ENCODE measurements at places on chromosomes 1 and 21. TPM values are rescaled to one million over a fixed set of nuclear protein-coding genes. Genes with fewer than 3 reads are reported as not detected.
A peak's percentile ranks its signal among the peaks of the same experiment; 100 is the strongest.

KCND3 gene
- 2.5 TPM for polyA plus RNA-seq

- no peak for DNase-seq
Observed at GRCh38 chr1:243793298-243793697, 56.7 kb downstream of the AKT3 start.

GRCh38 chr1:241964550-241965282 lies 7.1 kb downstream of the BECN2 start:
- DNase-seq, result no peak

DNA sequence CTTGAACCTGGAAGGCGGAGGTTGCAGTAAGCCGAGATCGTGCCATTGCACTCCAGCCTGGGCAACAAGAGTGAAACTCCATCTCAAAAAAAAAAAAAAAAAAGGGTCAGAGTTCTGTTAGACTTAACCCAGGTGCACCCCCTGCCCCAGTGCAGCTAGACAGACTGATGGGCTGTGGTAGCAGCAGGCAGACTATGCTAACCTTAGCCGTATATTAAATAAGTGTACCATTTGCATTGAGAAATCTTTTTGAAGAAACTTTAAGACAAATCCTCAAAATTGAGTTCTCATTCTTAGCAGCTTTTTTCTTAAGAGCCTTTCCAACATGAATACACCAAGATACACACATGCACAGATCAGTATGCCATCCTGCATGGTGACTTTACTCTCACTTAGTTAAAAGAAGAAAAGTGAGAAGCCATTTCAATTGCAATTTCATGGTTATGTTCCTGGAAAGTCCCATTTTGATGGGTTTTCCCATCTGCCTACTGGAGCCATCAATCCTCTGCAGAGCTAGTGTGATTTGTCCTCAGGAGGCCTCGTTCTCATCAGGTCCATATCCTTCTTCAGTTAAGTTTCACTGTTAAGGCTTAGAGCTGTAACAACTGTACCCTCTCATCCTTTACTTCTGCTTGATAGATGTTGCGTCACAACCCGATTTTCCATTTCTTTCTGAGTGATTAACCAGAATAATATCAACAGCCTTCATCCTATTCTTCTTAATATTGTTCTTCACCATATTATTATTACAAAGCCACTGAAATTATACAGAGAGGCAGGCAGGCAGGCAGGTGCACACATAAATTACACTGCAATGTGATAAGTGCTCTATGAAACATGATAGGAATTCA lies 7.3 kb downstream of the FCRLB start:
- no peak for DNase-seq

- DNase-seq, result no peak
Observed at GRCh38 chr1:36232212-36233095, 8.2 kb downstream of the THRAP3 start.

DNA sequence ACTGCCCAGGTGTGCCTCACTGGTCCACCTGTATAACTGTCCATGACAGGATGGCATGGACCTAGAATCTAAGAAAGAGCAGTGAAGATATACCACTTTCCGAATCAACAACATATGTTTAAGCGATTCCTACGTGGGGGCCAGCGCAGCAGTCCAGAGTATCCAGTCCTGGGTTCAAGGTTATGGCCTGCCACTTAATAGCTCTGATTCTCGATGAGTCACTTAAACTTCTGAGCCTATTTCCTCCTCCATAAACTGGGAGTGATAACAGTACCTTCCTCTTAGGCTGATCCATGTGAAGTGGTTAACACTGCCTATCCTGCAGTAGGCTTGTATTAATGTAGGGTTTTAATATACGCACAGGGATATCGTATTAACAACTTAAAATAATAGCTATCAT lies 2.8 kb downstream of the STPG1 start:
- no peak for DNase-seq

PHC2 gene
- 58.2 TPM for polyA plus RNA-seq

ETV3L gene
- polyA plus RNA-seq, result not detected

- no peak for DNase-seq
Observed at GRCh38 chr1:153466908-153467307, 6.5 kb upstream of the S100A7 start.

DNA sequence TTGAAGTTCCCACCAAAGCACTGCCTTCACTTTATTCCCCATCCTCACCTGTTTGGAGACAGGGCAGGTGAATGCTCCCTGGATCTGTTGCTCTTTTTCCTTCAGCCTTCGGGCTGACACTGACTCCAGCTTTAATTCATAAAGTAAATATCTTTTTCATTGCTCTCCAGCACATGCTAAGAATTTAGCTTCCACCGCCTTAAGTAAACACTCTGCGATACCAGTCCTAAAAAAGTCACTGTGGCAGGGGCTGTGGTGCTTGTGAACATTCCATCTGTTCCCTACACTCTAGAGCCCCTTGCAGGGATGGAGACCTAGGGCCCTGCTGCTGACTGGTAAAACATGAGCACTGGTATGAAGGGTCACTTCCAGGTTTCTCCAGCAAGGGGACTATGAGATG lies 896 bp upstream of the PLA2G2A start:
- DNase-seq, result no peak

C1orf185 gene
- not detected for polyA plus RNA-seq

DNA sequence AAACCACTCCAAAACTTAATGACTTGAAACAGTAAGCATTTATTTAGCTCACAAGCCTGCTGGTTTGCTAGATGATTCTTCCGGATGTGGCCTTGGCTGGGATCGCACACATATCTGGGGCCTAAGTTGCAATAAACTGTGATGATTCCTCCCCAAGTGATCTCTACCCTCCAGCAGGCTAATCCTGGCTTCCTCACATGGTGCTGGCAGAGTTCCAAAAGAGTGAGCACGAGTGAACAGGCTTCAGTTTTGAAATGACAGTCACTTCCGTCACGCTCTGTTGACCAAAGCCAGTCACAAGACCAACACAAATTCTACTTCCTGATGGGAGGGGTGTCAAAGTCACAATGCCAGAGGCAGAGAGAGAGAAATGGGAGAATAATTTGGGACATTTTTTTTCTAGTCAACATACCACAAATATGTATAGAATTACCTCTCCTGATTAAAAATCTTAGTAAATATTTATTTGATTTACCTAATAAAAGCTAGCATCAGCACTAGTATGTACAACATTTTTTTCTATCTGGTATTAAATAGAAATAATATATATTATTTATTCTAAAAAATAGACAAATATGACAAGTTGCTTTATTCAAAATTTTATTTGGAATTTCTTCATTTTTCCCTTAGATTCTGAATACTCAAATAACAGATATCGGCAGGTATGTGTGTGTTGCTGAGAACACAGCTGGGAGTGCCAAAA lies 292.7 kb downstream of the TPR start:
- peak; percentile 98 for DNase-seq

GRCh38 chr21:14993115-14993514 lies 71.7 kb downstream of the NRIP1 start:
- DNase-seq, result no peak

- DNase-seq, result no peak
Observed at GRCh38 chr1:17251246-17251645, 2.3 kb downstream of the PADI3 start.

GRCh38 chr21:35259457-35259856 lies 210.4 kb upstream of the RUNX1 start:
- DNase-seq, result peak; percentile 36

- DNase-seq, result no peak
Observed at GRCh38 chr1:1420654-1421141, 378 bp downstream of the ANKRD65 start.

CSF1 gene
- polyA plus RNA-seq, result 9.0 TPM

SLC1A7 gene
- polyA plus RNA-seq, result 0.40 TPM

GRCh38 chr1:28864695-28865094 lies 49.7 kb upstream of the EPB41 start:
- DNase-seq, result no peak

- DNase-seq, result no peak
Observed at GRCh38 chr1:232538224-232538942, 91.5 kb downstream of the SIPA1L2 start.

DNA sequence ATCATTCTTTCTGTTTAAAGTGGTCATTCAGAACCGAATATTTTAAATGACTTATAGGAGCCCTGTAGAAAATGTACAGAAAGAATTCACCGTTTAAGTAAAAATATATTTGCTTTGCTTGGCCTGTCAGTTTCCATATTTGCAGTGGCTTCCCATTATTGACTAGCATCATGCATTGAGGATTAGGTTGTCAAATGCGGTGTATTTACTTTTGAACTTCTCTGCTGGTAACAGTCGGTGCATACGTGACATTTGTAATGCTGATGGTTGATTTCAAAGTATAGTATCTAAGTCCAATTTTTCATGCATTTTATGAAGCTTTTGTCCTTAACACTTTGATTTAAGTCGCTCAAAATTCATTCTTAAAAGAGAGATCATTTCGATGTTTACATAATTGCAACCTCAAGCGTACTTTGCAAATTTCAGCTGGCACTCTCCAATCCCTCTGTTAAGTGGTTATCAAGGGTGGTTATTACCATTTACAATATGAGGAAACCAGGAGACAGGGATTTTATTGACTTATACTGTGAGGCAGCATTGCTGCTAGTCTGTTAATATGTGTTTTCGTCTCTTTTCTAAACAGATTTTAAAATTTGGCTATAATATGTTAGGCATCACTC lies 201.6 kb downstream of the SDCCAG8 start:
- no peak for DNase-seq

AGL gene
- 18.4 TPM for polyA plus RNA-seq

DNA sequence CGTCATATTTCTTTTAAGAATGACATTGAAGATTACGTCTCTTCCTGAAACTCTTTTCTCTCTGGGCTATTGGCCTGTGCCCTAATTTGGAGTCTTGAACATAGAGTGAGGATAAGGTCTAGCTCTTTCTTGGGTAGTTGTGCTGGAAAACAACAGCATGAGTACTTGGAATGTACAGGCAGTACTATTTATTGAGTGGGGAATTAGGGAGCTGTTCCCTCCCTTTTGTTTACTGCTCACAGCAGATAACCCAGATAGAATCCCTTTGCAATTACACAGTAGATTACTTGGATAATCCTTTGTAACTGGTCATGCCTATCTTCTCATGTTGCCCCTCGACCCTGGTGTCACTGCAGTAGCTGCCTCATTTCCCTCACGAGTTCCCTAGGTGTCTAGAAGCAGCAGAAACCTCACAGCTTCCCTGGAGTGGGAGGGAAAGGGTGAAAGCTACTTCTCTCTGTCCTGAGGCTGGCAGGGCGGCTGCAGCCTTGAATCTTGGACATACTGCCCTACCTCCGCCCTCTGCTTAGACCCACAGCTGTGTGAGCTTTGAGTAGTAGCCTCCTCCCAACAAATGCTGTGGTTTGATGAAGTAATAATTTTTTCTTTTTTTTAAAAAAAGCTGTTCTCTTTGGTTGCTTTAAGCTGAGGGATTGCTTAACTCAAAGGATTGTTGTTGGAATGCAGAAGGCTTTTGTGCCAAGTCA lies 70.6 kb downstream of the FGGY start:
- DNase-seq, result peak; percentile 70

GRCh38 chr1:103230061-103230460 lies 121.7 kb upstream of the COL11A1 start:
- no peak for DNase-seq

C1orf141 gene
- 0.22 TPM for polyA plus RNA-seq

DNA sequence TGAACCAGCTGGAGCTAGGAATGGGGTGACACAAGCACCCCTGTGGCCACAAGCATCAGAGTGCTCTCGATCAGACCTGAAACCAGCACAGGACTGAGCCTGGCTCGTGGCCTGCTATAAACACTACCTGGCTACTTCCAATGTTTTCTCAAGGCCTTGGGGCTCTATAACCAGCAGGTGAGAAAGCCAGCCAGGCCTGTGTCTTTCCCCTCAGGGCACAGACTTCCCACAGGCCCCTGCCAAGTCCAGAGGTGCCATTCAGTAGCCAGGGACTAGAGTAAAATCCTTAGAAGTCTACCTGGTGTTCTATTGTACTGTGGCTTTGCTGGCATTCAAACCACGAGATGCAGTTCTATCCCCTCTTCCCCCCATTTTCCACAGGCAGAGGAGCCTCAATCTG lies 22.6 kb downstream of the OR2G3 start:
- no peak for DNase-seq

DNA sequence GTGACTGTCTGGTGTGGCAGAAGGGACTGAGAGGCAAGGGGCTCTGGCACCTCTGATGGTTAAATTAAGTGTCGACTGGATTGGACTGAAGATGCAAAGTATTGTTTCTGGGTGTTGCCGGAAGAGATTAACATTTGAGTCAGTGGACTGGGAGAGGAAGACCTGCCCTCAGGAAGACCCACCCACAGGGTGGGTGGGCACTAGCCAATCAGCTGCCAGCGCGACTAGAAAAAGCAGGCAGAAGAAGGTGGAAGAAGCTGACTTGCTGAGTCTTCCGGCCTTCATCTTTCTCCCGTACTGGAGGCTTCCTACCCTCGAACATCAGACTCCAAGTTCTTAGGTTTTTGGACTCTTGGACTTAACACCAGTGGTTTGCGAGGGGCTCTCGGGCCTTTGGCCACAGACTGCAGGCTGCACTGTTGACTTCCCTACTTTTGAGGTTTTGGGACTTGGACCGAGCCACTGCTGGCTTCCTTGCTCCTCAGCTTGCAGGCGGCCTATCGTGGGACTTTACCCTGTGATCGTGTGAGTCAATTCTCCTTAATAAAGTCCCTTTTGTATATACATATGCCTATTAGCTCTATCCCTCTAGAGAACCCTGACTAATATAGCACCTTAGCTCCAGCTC lies 79.6 kb downstream of the KAZN start:
- DNase-seq, result no peak

- DNase-seq, result no peak
Observed at GRCh38 chr1:18735224-18735997, 104.8 kb downstream of the PAX7 start.

GRCh38 chr1:20711285-20712214 lies 6.3 kb downstream of the KIF17 start:
- DNase-seq, result no peak

- no peak for DNase-seq
Observed at GRCh38 chr1:159980076-159980475, 26.0 kb upstream of the SLAMF9 start.

FGR gene
- 4.0 TPM for polyA plus RNA-seq

GRCh38 chr1:47580451-47580995 lies 142.7 kb downstream of the FOXD2 start:
- DNase-seq, result no peak

GRCh38 chr21:16741141-16741665 lies 771.6 kb upstream of the CXADR start:
- DNase-seq, result no peak

LCE3E gene
- not detected for polyA plus RNA-seq

- no peak for DNase-seq
Observed at GRCh38 chr1:71224741-71225377, 144.0 kb upstream of the ZRANB2 start.

RSPO1 gene
- polyA plus RNA-seq, result 2.2 TPM

TNFRSF9 gene
- 0.33 TPM for polyA plus RNA-seq

GRCh38 chr21:43012596-43012995 lies 38.2 kb downstream of the PKNOX1 start:
- DNase-seq, result no peak

- DNase-seq, result peak; percentile 25
Observed at GRCh38 chr1:172203135-172203823, 217.2 kb upstream of the C1orf105 start.

CTSS gene
- polyA plus RNA-seq, result 61.7 TPM

GRCh38 chr1:62024690-62025089 lies 170.0 kb upstream of the L1TD1 start:
- DNase-seq, result no peak
